GM13977 (cell line): ENCODE measurements at places on chromosomes 4 and X.

DNA sequence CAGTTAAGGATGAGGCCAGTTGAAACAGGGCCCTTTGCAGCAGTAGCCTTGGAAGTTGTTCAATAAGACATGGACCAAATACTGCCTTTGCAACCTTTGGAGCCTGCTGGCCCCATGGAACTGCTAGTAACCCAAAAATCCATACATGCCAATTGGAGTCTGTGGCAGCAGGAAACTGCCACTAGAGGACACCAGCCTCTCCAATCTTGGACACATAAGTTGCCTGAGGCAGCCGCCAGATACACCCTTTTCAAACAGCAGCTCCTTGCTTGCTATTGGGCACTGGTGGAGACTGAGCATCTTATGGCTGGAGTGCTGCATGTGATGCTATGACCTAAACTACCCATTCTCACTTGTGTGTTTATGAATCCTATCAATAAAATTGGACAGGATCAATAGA lies 14.8 kb upstream of the LAP3 start:
- DNase-seq = no peak

DNA sequence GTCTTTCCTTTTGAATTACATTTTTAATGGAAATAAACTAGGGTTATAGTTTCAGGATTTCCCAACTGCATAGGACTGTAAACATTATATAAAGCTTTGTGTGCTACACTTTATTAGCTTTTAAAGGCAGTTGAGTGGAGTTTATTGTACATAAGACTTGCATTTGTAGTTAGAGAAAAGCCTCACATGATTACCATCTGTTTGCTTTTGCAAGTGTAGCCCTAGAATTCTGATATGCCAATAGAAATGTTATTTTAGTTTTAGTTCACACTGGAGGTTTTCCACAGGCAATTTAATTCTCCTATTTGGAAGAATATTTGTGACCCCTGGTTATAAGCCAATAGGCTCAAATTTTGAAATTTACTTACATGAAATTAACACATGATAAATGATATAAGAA lies 41.3 kb upstream of the ANK2 start:
- no peak for DNase-seq

DNA sequence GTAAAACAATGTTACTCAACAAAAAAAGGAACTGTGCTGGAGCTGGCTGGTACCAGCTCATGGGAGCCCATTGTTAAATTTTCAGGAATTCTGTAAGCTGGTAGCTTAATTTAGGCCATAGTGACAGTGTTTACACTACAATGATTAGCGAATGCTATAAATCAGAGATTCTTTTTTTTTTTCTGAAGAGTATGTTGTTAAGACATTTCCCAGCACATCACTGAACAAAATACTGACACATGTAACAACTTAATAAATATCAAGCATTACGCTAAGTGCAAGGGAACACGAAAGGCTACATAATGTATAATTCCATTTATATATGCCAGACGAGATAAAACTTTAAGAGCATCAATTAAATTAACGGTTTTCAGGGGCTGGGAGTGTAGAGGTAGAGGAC lies 4.4 kb downstream of the WDFY3 start:
- no peak for DNase-seq

GRCh38 chr4:164192844-164193243 lies 561.1 kb upstream of the SMIM31 start:
- no peak for DNase-seq

DNA sequence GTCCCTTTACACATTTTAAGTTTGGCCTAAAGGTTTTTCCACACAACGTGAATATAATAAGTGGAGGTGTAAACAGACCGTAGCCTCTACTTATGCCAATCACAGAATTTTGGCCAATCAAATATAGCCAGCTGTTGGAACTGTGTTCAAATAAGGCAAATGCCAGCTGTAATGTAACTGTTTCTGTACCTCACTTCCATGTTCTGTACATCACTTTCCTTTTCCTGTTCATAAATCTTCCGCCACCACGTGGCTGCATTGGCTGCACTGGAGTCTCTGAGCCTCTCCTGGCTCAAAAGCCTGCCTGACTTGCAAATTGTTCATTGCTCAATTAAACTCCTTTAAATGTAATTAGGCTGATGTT lies 105.1 kb upstream of the SMIM31 start:
- no peak for DNase-seq

DNA sequence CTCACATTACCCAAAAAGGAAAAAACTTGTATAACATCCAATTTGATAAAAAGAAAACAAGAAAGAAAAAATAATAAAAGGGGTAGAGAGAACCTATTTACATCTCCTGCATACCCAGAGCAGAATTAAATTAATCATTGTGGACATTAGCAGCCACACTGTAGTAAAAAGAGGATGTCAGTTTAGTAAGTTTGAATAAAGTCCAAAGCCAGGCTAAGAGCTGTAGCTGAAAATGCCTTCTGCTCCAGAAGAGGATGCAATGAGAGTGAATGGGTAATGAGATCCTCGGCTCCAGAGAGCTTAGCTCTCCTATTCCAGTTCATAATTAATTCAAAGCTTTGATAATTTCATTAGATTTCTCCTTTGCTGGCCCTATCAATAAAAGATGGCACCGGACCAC lies 78.2 kb downstream of the SLC10A7 start:
- no peak for DNase-seq

GRCh38 chr4:25694466-25694865 lies 38.8 kb downstream of the SLC34A2 start:
- DNase-seq = no peak
